Activated CD8-positive, alpha-beta T cell treated with anti-CD3 and anti-CD28 coated beads, Interleukin-2, amount 10 ng/mL, durations not matched to agents 7 days and 5 days (primary cell): ENCODE measurements at places on chromosomes 2 and 18. TPM values are rescaled to one million over a fixed set of nuclear protein-coding genes. Genes with fewer than 3 reads are reported as not detected.

DNA sequence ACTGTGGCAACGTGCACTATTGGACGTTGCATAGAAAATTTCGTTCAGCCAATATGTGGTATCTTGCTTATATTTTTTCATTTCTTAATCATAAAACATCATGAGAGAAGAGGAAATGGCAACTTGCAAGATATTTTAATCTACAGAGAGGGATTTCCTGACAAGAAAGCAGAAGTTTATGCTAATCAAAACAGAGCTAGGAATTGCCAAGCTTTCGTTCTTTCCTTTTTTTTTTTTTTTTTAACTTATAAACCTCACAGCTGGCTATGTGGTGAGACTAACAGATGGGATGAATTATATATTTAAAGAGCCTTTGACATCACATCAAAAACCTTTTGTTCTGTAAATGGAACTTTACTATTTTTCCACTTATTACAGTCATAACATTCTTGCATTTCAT lies 1136.9 kb upstream of the TMEFF2 start:
- H3K36me3 ChIP-seq: no peaks in the 10 kb centered on the region
- no peak overlapping the region for H3K4me3 ChIP-seq
- H3K4me1 ChIP-seq: no peaks in the 10 kb centered on the region
- no peaks in the 10 kb centered on the region for H3K27me3 ChIP-seq
- DNase-seq: no peak
- H3K27ac ChIP-seq: no peak overlapping the region

DNA sequence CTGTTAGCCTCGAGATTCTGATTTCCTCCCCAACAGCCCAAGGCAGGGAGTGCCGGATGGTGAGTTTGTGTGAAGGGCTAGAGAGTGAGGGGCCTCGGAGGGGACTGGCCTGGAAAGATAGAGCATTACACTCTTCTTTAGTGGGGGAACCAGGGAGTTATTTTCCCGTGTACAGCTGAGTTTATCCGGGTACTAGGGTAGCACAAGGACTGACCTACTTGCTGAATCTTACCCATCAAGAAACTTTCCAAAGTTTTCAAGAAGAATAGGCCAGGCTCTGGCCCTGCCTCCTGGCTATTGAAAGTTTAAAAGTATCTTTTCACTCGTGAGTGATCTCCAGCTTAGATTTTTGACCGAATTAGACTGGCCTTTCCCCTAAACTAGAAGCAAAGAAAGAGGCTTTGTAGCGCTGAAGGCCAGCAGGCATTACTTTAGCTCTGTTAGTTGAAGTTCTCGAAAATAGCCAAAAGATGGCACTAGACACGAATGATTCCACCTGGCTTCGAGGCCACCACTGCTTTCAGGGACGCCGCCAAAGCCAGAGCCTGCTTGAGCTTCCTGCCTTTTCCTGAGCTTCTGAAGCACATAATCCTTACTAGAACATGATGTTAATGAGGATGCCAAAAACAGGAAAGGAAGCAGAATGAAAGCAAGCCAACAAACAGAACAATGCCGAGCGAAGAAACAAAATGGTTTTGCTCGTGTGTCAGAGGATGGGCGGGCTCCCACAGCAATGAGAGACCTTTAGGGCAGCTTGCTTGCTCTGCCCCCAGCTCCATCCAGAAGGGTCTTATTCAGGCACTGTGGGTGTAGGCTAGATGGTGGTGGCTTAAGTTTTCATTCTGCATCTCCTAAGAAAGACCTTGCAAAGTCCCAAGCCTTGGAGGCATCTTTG lies 55.8 kb downstream of the TSN start:
- H3K4me3 ChIP-seq: no peak overlapping the region
- no peaks in the 10 kb centered on the region for H3K4me1 ChIP-seq
- H3K36me3 ChIP-seq: no peaks in the 10 kb centered on the region
- peaks cover 2% of the 10 kb centered on the region for H3K27me3 ChIP-seq

GRCh38 chr2:55014962-55015939 lies 35.0 kb downstream of the RTN4 start:
- H3K4me3 ChIP-seq: no peak overlapping the region
- H3K36me3 ChIP-seq: peaks cover 14% of the 10 kb centered on the region
- peaks cover 31% of the 10 kb centered on the region for H3K4me1 ChIP-seq
- H3K27ac ChIP-seq: no peak overlapping the region
- H3K27me3 ChIP-seq: no peaks in the 10 kb centered on the region

DNA sequence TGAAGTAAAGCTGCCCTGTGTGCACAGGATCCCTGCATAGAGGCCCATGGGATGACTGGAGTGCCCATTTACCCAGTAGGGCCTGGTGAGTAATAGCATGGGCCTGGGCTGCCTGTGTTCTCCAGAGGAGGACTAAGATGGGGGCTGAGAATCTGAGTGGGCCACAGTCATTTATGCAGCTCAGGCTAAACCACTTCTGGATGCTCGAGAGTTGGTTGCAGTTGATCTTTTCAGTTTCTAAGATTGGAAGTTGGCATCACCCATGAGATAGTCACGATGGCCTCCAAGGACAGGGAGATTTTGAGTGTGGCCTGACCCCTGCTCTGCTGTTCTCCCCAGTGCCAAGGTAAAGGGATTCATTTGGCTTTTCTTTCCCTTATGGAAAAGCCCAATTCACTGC lies 179.1 kb upstream of the SPRED2 start:
- DNase-seq: no peak
- no peaks in the 10 kb centered on the region for H3K4me1 ChIP-seq
- H3K4me3 ChIP-seq: no peak overlapping the region
- no peaks in the 10 kb centered on the region for H3K27me3 ChIP-seq
- no peaks in the 10 kb centered on the region for H3K36me3 ChIP-seq
- H3K27ac ChIP-seq: no peak overlapping the region

- no peak overlapping the region for H3K27ac ChIP-seq
- H3K4me1 ChIP-seq: no peaks in the 10 kb centered on the region
- H3K36me3 ChIP-seq: no peaks in the 10 kb centered on the region
- H3K4me3 ChIP-seq: no peak overlapping the region
Measured at GRCh38 chr2:57864926-57865325, 181.7 kb upstream of the VRK2 start.

DNA sequence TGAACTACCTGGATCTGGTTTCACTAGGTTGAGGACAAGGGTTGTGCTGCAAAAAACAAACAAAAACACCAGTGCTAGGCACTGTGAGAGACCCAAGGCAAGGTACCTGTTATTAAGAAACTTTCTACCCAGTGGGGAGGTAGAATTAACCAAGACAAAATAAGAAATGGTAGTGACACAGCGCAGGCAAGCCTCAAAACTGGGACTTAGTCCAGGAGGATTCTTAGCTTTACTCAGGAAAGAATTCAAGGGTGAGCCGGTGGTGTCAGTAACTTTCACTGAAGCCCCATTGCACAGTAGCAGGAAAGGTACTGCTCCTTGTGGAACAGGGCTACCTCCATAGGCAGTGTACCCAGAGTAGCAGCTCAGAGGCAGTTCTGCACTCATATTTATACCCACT lies 131.6 kb downstream of the SCG2 start:
- H3K4me3 ChIP-seq: no peak overlapping the region
- H3K36me3 ChIP-seq: no peaks in the 10 kb centered on the region
- no peak for DNase-seq
- no peaks in the 10 kb centered on the region for H3K4me1 ChIP-seq

GRCh38 chr2:162197069-162197825 lies 45.2 kb upstream of the GCG start:
- no peaks in the 10 kb centered on the region for H3K4me1 ChIP-seq
- no peak for DNase-seq
- H3K27ac ChIP-seq: no peak overlapping the region
- no peak overlapping the region for H3K4me3 ChIP-seq
- no peaks in the 10 kb centered on the region for H3K36me3 ChIP-seq

- H3K27ac ChIP-seq: peak overlapping the region; percentile 31
- peaks cover 71% of the 10 kb centered on the region for H3K4me1 ChIP-seq
- H3K36me3 ChIP-seq: peaks cover 13% of the 10 kb centered on the region
- DNase-seq: no peak
- no peaks in the 10 kb centered on the region for H3K27me3 ChIP-seq
- no peak overlapping the region for H3K4me3 ChIP-seq
Measured at GRCh38 chr2:98759827-98760625, 29.1 kb upstream of the MGAT4A start.

DNA sequence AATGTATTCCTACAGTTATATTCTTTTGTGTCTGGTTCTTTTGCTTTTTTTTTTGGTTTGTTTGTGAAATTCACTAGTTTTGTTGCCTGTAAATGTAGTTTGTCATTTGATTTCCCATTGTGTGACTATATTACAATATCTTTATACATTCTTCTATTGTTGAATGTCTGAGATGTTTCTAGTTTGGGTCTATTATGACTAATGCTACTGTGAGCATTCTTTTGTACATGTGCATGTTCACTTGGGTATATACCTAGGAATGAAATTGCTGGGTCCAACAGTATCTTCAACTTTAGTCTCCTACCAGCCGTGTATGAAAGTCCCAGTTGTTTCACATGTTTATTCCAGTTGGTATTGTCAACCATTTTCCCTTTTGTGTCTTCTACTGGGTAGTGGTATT lies 112.7 kb upstream of the RBMS1 start:
- no peaks in the 10 kb centered on the region for H3K36me3 ChIP-seq
- DNase-seq: no peak
- no peak overlapping the region for H3K4me3 ChIP-seq
- no peak overlapping the region for H3K27ac ChIP-seq
- peaks cover 1% of the 10 kb centered on the region for H3K4me1 ChIP-seq

- no peak for DNase-seq
- no peaks in the 10 kb centered on the region for H3K4me1 ChIP-seq
- H3K36me3 ChIP-seq: no peaks in the 10 kb centered on the region
- H3K27me3 ChIP-seq: no peaks in the 10 kb centered on the region
Measured at GRCh38 chr18:48620071-48620470, 81.2 kb downstream of the CTIF start.

DNA sequence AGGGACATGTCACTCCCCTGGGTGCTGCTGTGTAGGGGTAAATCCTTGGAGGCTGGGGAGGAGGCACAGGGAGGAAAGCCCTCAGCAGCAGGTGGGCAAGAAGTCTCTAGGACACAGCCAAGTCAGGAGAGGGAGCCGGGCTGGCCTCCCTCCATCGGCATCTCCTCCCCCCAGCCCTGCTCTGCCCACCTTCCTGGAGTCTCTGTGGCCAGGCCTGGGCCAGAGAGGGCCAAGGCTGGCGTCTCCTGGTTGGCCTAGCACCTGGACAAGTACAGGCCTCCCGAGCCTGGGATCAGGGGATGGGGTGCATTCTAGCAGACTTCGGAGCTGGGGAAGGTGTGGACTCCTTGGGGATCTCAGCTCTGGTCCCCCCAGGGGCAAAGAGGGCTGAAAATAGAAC lies 1.8 kb downstream of the SPEG start:
- H3K4me3 ChIP-seq: no peak overlapping the region
- H3K27me3 ChIP-seq: peaks cover 33% of the 10 kb centered on the region
- H3K36me3 ChIP-seq: no peaks in the 10 kb centered on the region

GRCh38 chr18:49024804-49025421 lies 74.1 kb upstream of the SMAD7 start:
- peak overlapping the region; percentile 71 for H3K27ac ChIP-seq
- no peaks in the 10 kb centered on the region for H3K36me3 ChIP-seq
- peaks cover 23% of the 10 kb centered on the region for H3K4me1 ChIP-seq
- no peaks in the 10 kb centered on the region for H3K27me3 ChIP-seq
- no peak overlapping the region for H3K4me3 ChIP-seq
- no peak for DNase-seq

DNA sequence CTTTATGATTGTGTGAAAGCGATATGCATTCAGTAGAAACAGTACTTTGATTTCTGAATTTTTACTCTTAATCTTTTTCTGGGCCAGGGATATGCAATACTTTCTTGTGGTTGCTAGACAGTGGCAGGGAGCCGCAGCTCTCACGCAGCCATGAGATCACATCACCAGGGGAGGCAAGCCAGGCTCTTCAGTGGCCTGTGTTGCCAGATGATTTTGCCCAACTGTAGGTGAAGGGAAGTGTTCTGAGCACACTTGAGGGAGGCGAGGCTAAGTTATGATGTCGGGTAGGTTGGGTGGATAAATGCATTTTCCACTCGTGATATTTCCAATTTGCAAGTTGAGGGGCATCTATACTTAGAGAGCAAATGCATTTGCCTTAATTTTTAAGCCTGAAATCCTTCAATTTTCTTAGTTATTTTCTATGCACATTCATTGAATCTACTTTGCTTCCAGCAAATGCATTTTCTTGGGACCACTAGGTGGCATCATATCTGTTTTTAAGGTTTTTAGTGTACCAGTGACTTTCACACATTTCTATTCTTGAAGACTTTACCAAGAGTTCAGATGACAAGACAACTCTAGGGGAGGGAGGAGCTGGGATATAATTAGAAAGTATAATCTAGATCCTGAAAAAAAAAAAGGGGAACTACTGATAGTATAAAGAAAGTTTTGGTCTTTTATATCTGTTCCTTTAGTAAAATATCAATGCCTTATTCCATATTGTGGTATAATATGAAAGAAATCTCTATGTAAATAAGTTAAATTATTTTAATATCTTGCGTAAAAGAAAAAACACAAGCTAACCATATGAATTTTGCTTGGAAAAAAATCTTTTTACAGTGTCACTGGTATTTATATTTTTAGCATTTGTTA lies 643.3 kb downstream of the SOCS6 start:
- no peak overlapping the region for H3K27ac ChIP-seq
- no peaks in the 10 kb centered on the region for H3K4me1 ChIP-seq
- H3K4me3 ChIP-seq: no peak overlapping the region
- no peaks in the 10 kb centered on the region for H3K36me3 ChIP-seq
- H3K27me3 ChIP-seq: no peaks in the 10 kb centered on the region

- peak overlapping the region; percentile 71 for H3K27ac ChIP-seq
- H3K27me3 ChIP-seq: no peaks in the 10 kb centered on the region
- no peak for DNase-seq
Measured at GRCh38 chr2:37653805-37654378, 17.6 kb downstream of the CDC42EP3 start.

GRCh38 chr2:237075749-237076599 lies 9.7 kb upstream of the COPS8 start:
- no peaks in the 10 kb centered on the region for H3K27me3 ChIP-seq
- H3K4me3 ChIP-seq: no peak overlapping the region
- H3K27ac ChIP-seq: no peak overlapping the region

DNA sequence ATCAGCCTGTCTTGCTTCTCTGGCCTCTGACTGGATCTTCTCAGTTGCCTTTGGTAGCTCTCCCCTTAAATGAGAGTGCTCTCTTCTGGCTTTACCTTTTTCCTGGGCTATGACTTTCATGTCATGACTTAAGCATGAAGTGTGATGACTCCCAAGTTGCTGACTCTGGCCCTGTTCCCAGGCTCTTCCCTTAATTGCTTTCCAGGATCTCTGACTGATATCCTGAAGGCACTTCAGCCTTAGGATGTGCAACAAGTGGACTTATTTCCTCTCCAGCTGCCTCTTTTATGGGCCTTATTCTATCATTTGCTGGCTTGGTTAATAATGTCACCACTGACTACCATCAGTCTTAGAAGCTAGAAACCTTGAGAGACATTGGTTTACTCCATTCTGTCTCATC lies 17.4 kb downstream of the SEMA4F start:
- no peak overlapping the region for H3K4me3 ChIP-seq
- no peaks in the 10 kb centered on the region for H3K4me1 ChIP-seq
- H3K27ac ChIP-seq: no peak overlapping the region
- H3K27me3 ChIP-seq: no peaks in the 10 kb centered on the region

The EGR4 gene
- not detected for total RNA-seq

The ASIC4 gene
- total RNA-seq: not detected

The BABAM2 gene
- total RNA-seq: 47.0 TPM

The RNU2-63P gene
- total RNA-seq: 7.0 TPM

The IL1F10 gene
- not detected for total RNA-seq

The RELCH gene
- total RNA-seq: 37.4 TPM

The HRH4 gene
- total RNA-seq: not detected

The TCF23 gene
- not detected for total RNA-seq

The NPAS2 gene
- 6.2 TPM for total RNA-seq
